Posterior cingulate gyrus (tissue), 11 donors: ENCODE measurements at places on chromosomes 6 and 20.

- DNase-seq: no peak
Observed at GRCh38 chr20:10560686-10561085, 113.1 kb downstream of the JAG1 start.

DNA sequence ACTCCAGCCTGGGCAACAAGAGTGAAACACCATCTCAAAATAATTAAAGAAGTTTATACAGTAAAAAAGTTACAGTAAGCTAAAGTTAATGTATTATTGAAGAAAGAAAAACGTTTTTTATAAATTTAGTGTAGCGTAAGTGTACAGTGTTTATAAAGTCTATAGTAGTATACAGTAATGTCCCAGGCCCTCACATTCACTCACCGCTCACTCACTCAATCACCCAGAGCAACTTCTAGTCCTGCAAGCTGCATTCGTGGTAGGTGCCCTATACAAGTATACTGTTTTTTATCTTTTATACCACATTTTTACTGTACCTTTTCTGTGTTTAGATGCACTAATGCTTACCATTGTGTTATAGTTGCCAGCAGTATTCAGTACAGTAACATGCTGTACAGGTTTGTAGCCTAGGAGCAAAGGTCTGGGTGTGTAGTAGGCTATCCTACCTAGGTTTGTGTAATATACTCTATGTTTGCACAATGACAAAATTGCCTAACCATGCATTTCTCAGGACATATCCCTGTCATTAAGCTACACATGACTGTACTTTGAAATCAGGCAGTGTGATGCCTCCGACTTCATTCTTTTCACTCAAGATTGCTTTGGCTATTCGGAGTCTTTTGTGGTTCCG is 16.7 kb downstream of the MGME1 start:
- DNase-seq: no peak

- no peak for DNase-seq
Observed at GRCh38 chr20:53713328-53714056, 119.9 kb upstream of the ZNF217 start.

GRCh38 chr20:5933802-5934436 is 16.4 kb downstream of the TRMT6 start:
- DNase-seq: no peak

DNA sequence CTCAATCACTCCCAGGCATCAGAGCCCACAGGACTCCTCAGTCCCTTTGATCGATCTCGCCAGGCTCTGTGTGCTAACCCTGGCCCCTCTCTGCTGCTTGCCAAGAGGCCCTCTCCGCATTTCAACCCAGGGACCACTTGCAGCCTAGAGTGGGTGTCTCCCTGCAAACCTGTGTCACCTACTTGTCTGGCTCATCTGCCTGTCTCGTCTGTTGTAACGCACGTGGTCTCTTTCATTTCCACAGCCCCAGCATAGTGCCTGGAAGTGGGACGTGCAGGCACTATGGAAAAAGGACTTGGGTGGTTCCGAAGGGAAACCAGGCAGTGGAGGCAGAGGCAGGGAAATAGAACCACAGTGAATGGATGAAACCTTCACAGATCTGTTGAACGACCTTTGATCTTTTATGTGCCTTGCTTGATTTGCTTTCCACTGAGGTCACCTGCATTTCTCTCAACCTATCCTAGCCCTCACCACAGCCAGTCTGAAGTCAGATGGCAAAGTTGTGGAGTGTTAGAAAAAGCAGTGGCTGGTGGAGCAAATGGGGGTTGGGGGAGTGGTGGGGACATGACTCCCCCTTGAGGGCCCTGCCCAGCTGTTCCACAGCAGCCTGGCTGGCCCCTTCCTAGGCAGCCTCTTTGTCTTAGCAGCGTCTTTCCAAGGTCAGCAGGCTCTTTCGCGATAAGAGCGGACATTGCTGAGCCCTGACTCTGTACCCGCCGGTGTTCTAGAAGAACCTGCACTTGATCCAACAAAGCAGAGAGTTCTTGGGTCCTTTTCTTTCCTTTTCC is 55.8 kb upstream of the TAGAP start:
- no peak for DNase-seq

DNA sequence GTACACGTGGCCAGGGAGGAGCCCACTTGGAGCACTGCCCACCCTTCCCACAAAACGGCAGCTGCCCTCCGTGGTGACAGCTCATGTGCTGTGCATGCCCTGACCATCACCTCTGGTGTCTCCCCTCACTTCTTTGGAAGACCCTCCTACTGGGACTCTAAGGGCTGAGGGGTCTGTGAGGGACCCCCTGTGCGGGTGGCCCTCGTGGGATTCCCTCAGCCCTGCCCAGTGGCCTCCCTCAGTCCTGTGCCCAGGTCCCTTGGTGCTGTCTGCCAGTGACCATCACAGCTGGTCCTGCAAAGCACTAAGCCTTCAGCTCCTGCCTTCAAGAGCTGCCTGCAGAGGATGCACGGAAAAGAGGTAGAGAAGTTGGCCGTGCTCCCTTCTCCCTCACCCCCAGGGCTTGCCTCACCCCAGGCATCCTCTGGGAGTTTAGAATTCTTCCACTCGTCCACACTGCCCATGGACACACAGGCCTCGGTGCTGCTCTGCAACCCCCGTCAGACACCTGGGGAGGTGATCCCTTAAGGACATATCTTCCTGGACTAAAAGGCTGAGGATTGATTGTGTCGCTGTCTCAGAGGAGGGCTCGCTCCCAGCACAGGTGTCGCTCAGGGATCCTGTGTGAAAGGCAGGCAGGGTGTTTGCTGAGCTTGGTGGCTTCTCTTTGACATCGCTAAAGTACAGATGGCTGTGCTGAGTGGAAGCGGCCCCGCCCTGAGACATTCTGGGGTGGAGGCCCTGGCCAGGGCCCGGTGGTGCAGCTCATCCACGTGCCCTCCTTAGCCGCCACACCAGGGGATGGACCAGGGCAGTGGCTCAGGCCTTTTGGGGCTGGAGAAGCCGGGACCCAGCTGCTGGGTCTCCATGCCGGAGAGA is 119.5 kb upstream of the FRMD1 start:
- DNase-seq: no peak

GRCh38 chr6:89035252-89036101 is 45.1 kb upstream of the PNRC1 start:
- DNase-seq: peak; percentile 55

- DNase-seq: no peak
Observed at GRCh38 chr6:35626401-35626800, 62.3 kb downstream of the FKBP5 start.

GRCh38 chr6:134250776-134251175 is 67.1 kb downstream of the SGK1 start:
- no peak for DNase-seq

- DNase-seq: no peak
Observed at GRCh38 chr6:159578629-159579028, 114.4 kb downstream of the SOD2 start.

- no peak for DNase-seq
Observed at GRCh38 chr20:32635764-32636163, 38.0 kb downstream of the C20orf203 start.

DNA sequence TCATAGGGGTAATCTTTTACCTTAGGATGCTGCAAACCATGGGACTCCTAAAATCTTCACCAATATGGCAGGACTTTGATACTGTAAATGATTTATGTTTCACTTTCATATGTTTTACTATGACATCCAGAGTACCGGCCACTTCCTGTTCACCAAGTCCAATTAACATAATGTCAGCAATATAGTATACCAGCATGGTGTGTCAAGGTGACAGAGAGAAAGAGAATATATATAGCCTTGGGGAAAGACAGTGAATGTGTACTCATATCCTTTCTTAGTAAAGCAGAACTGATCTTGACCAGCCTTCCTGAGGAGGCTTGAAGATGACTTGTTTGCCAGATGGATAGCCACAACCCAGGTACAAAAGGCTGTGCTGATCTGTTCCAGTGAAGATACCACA is 127.9 kb downstream of the NRN1 start:
- DNase-seq: no peak

DNA sequence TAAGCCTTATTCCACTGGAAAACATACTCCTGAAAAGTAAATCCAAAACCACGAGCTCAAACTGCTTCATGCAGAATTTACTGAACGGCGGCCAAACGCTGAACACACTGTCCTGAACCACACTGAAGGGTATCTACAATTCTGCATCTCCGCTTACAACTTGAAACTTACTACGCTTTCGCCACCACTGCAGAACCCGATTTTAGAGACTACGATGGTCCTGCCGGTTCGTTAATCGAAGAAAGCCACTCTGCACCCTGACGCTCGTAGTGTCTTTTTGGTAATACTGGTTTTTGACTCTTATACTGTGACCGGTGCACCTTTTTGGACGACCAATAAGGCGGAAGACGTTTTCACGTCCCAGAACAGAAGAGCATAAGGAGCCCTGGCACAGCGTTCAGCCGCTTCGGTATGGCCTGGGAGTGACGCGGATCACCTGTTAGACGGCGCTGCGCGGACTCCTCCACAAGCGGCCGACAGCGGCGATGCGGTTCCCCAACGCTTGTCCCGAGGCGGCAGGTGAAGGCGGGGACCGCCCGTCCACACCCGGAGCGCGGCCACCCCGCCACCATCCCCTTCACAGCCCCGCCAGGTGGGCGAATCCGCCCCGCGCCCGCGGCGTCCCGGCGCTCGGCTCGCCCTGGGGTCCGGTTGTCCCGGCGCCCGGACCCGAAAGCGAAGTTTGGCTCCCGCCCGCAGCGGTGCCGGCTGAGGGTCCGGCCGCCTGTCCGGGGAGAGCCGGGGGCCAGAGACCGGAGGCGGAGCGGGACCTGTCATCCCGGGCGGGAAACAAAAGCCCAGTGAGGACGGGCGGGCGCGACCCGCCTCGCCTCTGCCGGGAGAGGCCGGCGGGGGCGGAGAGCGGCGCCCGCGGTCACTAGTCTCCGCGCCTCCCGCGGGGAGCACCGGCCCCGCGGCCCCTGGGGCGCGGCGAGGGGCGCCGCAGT is 784 bp downstream of the FKBP5 start:
- DNase-seq: peak; percentile 87

- DNase-seq: no peak
Observed at GRCh38 chr6:149903938-149904611, 6.2 kb upstream of the RAET1E start.

DNA sequence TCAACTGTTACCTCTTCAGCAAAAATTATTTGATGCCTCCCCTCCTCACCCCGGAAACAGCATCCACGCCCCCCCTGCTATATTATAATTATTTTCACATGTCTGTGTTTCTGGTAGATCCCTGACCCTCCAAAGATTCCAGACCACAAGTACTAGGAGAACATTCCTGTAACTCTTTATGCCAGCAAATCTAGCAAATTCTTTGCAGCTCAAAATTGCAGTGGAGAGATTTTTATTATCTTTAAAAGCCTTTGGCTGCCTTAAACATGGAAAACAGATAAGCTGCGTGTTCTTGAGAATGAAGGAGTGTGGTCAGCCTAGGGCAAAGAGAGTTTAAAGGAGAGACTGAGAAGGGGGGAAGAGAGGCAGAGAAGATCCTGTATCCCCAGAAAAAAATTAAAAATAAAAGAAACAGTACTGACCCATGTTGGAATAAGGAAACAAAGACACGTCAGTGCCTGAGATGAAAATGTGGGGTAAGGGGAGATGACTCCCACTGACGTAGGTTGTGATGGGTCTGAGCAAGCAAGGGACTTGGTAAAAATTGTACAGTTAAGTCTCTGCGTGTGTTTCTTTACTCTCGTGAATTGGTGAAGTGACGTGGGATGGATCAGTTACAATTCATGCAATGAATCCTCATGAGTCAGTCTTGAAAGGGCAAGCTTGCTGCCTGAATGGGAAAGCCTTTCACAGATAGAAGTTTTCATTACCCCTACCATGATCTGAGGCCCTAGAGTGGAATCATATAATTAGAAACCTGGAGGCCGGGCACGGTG is 8.3 kb downstream of the ID4 start:
- no peak for DNase-seq

- DNase-seq: peak; percentile 84
Observed at GRCh38 chr20:23340524-23340923, 10.1 kb upstream of the NXT1 start.

DNA sequence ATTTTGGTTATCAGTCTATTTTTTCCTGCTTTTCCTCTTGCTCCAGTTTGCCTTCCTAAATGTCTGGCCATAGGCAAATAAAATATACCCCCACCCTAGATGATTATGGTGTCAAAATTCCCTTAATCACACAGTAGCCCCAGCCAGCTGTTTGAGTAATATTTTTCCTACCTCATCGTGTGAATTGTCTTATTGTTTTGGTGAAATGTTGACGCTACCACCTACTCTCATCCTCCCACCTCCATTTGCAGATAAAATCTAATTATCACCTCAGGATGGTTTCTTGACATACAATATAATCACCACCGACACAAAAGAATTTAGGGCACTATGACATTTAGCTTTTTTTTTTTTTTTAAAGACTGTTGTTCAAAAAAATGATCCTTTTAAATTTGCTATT is 44.1 kb upstream of the FUCA2 start:
- DNase-seq: no peak

DNA sequence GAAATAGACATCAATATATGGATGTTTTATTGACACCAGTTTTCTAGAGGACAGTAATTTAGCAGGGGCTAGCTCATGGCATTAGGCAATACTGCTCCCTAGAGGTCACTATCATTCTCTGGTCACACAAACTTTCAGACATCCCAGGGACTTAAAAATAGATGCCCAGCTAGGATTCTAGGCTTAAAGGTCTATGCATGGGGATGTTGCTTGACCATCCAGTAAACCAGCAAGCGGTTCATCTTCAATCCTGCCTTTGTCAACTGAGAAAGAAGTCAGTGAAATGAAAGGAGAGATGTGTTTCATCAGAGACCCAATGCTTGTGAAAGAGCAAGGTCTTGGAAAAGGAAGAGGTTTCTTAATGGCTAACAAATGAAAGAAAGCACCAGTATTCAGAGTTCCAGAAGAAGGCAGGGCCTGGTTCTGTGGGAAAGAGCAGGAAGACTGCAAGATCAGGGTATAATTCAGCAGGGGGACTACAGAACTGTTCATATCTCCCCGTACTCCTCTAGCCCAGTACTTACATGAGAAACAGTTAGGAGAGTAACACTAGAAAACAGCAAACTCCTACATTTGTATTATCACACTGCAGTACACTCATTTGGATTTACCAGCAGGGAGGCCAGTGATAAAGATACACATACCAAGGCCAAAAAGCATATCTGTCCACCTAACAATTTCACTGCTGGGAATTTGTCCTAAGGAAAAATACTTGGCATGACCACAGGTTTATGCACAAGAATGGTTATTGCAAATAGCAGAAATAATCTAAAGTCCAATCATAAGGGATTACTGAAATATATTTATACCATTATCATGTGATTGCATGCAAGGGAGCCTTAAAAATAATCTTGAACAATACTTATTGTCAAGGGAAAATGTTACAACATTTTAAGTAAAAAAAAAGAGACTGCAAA is 151.4 kb upstream of the LAMA2 start:
- no peak for DNase-seq
